ENCODE measurements at places on chromosomes 6 and 20.

DNA sequence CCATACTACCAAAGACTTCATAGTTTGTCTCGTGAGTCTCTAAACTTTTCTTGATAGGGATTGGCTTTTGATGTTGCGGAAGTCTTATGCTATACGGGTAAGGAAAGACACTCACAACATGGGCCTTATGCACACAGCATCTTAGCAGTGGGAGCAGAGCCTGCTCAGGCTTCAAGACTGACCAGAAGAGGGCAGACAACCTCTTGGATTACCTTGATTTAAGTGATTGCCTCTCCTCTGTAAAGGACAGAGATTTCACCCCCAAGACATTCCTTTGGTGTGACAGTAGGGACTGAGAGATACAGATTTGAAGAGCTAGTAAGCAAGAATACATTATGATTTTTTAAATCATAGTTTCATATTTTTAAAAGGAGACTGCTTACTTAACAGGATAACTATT is 71.0 kb upstream of the SAMD3 start:
- no peak for DNase-seq

- no peak for DNase-seq
Observed at GRCh38 chr6:3584606-3585005, 127.8 kb upstream of the SLC22A23 start.

DNA sequence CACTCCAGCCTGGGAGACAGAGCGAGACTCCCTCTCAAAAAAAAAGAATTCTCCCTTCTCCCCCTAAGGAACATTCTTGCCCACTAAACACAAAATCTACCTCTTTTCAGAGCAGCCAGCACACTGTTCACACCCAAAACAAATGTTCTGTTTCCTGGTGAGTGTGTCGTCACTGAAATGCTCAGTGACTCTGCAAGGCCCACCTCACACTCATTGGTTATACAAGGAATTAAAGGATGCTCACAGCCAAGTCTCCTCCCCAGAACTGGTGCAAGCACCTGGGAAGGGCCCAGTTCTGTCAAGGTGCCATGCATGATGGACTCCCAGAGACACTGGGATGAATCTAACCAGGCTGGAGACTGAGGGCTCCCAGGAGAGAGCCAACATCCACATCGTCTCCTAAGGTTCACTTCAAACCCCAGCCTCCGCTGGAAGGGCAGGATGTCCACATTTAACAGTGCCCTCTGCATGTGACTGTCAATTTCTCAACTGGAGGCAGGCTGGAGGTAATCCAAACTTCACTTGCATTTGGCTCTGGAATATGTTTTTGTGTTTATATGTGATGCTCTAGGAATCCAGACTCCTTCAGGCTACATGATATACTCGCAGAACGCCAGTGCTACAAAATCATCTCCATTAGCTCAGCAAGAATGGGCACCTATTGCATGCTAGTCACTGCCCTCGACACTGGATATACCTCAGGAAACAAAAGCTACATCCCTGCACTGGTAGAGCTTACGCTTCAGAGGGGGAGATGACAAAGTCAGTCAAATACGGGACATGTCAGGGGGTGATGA is 7.1 kb downstream of the RRBP1 start:
- DNase-seq = no peak

DNA sequence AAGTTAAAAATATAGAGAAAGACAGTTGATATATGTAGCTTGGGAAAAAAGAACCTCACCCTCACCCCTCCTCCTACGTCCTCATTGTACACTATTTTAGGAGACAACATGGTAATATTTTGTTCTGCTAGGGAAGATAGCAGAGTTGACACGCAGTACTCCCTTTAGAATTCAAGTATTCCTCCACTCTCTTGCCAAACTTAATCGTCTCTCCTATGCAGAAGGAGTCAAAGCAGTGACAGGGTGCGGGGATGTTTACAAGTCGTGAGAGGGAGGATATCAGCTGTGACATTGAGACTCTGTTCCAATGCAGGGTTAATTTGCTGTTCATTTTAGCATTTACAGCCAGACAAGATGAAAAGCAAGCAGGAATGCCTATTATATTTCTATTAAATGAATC is 97.5 kb downstream of the SOBP start:
- DNase-seq = no peak

GRCh38 chr20:39946053-39946810 is 742.8 kb downstream of the MAFB start:
- DNase-seq = no peak

DNA sequence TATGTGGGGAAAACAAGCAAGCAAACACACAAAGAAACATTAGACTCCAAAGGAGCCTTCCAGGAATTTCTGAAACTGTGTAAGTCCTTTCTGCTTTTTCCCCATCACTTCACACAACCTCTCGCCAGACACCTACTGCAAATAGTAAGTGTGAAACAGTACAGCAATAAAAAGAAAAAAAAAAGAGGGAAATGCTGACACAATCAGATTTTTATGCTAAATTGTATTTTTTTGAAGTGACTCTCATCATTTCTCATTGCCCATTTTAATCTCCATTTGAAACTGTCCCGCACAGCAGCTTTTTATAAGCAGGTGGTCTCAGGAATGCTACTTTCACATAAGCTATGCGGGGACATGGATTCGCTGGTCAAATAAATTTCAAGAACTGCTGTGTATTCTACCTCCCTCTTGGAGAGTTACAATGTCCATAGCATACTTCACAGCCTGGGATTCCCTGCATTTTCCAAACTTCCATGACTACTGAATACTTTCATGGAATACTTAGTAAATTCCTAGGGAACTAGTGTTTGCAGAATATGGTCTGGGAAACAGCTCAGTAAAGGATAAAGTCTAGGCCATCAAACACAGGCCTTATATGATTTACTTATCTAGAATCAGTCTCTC is 139.9 kb upstream of the TSHZ2 start:
- no peak for DNase-seq

- no peak for DNase-seq
Observed at GRCh38 chr20:32449890-32450401, 91.8 kb downstream of the ASXL1 start.

GRCh38 chr6:149060300-149060984 is 257.1 kb upstream of the TAB2 start:
- DNase-seq = peak; percentile 34

GRCh38 chr6:125001684-125002405 is 39.6 kb downstream of the RNF217 start:
- no peak for DNase-seq

DNA sequence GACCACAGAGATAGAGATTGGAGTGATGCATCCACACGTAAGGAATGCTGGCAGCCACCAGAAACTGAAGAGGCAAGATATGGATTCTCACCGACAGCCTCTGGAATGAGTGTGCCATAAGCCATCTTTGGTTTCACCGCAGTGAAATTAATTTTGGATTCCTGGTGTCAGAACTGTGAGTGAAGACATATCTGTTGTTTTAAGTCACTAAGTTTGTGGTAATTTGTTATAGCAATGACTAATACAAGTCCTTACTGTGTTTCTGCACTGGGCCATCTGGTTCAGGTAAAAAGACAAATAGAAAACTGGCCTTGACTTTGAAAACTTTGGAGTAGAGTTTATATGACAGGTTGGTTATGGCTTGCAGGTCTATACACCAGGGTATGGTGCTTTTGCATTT is 261.9 kb downstream of the PHF3 start:
- no peak for DNase-seq

- DNase-seq = no peak
Observed at GRCh38 chr6:2799936-2800527, 34.8 kb downstream of the WRNIP1 start.

GRCh38 chr6:38349795-38350194 is 289.9 kb downstream of the BTBD9 start:
- no peak for DNase-seq

- no peak for DNase-seq
Observed at GRCh38 chr6:148169706-148170105, 172.9 kb upstream of the SASH1 start.

GRCh38 chr6:33208091-33208967 is at the start of gene RING1:
Gene RING1 (plus strand): TSS chr6:33208500. CDS start chr6:33208823, 323 bp downstream.
- DNase-seq = peak; percentile 82

- DNase-seq = no peak
Observed at GRCh38 chr6:16244869-16245451, 6.6 kb downstream of the GMPR start.

DNA sequence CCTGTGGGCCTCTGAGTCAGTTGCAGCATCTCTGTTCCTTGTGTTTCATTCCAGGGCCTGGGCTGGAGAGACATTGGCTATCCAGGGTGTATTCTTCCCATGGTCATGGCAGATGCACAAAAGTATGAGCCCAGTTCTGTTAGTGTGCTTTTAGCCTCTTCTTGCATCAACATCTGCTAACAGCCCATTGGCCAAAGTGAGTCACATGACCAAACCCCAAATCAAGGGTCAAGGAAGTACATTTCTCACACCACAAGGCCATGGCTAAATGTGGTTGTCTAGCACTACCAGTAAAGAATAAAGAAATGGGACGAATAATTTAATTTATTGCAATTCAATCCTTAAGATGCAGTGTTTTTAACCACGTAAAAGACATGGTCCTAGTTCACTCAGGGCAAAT is 43.9 kb downstream of the NRN1 start:
- DNase-seq = no peak

DNA sequence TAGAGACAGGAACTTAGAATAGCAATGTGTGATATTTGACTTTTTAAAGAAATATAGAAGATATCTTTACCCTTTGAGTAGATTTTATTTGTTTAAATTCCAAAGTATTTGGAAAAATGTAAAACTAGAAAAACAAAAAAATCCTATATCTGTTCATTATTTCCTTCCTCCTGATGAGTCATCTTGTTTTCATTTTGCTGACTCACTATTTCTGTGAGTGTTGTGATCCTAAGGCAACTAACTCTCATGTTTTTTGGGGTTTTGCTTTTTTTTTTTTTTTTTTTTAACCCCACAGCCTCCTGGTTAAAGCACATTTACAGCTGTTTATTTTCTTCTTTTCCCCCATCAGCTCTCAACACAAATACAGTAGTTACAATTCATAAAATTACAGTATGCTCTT is 37.8 kb upstream of the THEMIS start:
- no peak for DNase-seq

- no peak for DNase-seq
Observed at GRCh38 chr6:130136798-130137197, 86.0 kb downstream of the SAMD3 start.

DNA sequence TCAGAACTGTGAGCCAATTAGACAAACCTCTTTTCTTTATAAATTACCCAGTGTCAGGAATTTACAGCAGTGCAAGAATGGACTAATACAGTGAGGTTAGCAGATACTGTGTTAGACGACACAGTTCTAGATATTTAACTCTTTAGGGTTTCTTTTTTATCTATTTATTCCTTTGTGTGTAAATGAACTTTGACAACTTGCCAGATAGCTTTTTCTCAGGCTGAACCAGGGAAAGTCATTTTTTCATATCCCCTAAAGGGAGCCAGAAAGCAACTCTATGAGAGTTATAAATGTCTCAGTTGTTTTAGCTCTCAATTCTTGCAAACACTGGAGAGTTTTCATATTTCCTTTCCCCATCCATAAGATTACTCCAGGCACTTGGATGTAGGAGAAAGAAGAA is 277.3 kb downstream of the PHF3 start:
- DNase-seq = no peak

- no peak for DNase-seq
Observed at GRCh38 chr6:145749632-145750031, 14.3 kb upstream of the EPM2A start.

DNA sequence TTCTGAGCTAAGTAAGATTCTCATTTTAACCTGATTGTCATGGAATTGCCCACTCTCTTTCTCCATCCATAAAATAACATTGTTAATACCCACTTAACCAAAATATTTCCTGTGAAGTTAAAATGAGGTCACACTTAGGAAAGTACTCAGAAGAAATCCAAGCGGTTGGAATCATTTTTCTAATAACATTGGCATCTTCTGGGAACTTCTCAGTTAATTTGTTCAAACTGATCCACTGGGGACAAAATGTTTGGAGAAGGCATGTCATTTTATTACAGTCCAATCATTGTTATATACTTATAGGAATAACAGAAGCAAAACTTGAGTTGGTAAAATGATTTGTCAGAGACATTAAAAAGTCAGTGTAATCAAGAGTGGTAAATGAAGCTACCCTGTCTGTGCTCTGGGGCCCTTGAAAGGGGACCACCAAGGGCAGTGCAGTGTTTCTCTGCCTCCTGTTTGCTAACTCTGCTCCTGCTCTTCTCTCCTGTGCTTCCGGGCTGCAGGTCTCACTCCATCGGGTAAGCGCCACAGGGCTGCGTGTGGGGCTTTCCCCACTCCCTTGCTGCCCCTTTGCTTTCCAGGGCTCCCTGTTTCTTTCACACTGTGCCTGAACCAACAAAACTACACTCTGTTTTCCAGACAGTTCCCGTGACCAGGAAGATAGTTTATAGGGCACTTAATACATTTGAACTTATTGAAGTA is 50.1 kb downstream of the HDDC2 start:
- DNase-seq = no peak

DNA sequence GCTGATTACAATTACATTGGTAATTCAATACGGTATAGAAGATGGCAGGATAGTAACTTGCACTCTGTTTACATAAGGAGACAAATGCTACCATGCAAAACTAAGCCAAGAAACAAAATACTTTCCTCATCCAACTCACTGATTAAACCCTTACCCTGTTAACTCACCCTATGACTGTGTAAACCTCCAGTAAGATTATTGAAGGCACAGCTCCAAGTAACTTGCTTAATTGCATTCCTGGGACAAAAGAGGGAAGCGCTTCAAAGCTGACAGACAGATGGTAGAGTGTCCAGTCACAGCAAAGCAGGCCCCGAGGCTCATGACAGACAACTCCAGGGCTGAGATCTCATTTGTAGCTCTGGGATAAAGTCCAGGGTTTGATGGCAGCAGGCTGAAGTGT is 6.9 kb upstream of the KIF16B start:
- DNase-seq = no peak

GRCh38 chr20:11849976-11850670 is 67.6 kb upstream of the BTBD3 start:
- no peak for DNase-seq

- no peak for DNase-seq
Observed at GRCh38 chr6:43990627-43991619, 136.3 kb downstream of the MRPL14 start.

DNA sequence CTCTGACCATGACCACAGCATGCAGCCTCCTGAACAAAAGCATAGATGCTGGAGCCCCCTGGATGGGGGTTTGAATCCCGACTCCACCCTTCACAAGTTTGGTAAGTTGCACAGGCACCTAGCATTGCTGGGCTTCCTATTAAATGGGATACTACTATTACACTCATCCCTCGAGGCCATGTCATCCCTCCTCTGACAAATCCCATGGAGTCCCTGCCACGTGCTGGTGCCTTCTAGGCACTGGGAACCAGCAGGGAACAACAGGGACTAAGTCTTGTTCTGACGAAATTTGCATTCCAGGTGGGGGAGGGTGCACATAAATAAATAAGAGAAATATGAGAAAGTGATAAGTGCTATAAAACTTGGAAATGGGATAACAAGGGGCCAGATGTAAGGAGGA is 15.3 kb upstream of the SIRPA start:
- no peak for DNase-seq

DNA sequence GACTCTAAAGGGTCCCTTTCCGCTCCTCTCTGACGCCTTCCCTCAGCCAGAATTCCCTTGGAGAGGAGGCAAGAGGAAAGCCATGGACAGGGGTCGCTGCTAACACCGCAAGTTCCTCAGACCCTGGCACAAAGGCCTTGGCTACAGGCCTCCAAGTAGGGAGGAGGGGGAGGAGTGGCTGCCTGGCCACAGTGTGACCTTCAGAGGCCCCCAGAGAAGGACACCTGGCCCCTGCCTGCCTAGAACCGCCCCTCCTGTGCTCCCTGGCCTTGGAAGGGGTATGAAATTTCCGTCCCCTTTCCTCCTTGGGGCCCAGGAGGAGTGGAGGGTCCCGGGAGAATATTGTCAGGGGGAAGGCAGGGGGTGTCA is 2.7 kb downstream of the VEGFA start:
- no peak for DNase-seq
